ENCODE measurements at places on chromosomes 3 and 15.

DNA sequence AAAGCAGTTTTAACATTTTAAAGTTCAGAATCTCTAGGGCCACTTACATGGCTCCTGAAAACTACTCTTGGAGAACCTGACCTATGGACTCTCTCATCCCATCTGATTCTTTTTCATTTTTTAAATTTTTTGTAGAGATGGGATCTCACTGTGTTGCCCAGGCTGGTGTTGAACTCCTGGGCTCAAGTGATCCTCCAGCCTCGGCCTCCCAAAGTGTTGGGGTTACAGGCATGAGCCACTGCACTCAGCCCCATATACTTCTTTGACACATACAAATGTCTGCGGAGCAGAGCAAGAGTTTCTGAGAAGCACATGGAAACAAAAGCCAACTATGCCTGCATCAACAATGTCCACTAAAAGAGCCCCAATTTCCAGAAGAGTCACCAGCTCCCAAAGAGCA, 189.8 kb downstream of the FOXP1 start:
- DNase-seq = no peak

DNA sequence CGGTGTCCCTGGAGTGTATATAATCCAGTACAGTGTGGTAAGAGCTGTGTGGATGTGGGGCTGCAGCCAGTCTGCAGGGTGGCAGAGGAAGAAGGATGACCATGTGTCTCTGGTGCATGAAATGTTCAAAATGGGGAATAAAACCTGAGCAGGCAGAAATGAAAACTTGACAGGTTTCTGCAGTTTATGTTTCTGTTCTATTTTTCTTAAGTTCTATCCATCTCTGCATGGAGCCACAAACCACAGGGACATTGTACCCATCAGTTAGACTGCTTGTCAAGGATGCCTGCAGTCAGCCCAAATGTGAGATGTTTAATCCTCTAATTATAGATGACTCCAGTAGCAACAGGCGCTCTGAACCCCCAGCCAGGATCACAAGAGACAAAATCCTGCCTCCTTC, 216.7 kb downstream of the IL20RB start:
- no peak for DNase-seq

DNA sequence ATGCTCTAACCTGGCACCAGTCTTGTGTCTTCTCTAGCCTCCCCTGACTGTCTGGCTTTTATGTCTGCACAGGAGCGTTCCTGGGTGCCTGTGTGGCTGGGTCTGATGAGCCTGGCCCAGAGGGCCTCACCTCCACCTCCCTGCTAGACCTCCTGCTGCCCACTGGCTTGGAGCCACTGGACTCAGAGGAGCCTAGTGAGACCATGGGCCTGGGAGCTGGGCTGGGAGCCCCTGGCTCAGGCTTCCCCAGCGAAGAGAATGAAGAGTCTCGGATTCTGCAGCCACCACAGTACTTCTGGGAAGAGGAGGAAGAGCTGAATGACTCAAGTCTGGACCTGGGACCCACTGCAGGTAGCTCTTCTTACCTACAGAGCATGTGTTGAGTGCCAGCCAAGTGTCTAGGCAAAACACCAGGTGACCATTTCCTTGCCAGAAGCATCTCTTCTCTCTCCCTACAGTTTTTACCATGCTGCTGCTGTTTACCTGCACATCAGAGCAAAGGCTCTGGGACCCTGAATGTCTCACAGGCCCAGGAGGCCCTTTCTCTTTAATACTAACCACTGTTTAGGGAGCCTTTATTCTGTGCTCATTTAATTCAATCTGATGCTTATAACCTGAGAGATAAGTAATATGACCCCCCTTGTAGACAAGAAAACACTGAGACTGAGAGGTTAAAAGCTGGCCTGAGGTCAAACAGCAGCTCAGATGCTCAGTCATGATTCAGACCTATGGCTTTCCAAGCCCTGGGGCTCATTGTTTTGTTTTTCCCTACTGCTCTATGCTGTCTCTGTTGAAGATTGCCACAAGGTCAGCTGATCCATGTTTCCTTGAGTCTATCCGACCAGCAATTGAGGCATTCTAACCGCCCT, 10.4 kb downstream of the PODXL2 start:
- no peak for DNase-seq

- DNase-seq = no peak
Observed at GRCh38 chr15:92411256-92411655, 17.6 kb downstream of the ST8SIA2 start.

GRCh38 chr3:77372634-77373346, 332.9 kb downstream of the ROBO2 start:
- DNase-seq = no peak

DNA sequence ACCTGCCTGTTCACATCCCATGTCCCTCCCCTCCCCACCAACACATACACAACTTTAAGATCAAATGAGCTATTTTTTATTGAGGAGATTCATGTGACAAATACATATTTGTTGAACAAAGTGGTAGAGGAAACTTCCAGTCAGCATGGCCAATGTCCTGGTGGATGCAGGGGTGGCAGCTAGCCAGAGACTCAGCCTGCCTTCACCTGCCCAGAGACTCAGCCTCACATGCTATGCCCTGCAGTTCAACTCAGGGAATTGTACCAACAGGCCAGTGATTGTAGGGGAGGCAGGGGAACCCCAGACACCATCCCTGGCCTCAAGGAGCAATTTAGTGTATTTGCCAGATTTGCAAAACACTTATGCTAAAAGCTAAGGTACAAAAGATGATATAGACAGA, 136.6 kb downstream of the OPA1 start:
- DNase-seq = no peak

DNA sequence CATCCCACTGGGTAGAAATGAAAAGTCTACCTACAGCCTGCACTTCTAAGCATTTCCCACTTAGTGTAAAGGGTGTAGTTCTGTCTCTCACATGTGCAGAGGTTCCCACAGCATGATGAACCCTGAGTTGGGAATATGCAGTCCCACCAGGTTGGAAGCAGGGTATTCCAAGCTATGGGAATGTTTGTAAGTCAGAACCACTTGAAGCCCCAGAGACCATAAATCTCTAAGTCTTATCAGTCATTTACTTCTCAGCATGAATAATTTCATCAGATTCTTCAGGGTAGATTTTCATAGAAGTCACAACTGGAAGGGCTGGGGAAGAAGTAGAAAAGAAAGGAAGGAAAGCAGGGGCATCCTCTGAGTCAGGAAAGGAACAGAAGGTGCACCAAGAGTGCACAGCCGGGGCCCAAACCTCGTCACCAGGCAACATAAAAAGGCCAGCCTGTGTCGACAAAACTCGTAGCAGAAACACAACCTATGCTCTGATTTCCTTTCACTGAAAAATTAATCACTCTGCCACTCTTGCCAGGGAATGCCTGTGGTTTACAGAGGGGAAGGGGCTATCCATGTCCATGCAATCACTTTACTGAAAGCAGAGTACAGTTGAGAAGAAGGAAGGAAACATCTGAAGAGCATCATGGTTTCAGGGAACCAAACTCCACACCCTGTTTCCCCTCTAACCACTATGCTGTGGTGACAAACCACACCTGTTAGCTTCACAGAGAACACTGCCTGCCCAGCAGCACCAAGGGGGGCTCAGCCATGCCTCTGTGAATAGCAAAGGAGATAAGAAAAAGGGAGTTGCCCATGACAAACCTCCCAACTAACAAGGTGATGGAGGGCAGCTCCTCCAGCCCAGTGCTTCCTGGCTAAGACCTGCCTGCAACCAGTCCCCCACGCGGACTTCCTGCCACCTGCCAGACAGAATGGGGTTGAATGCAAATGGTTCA, 40.5 kb downstream of the SH3BP5 start:
- DNase-seq = no peak

GRCh38 chr3:124213641-124214040, 221.7 kb upstream of the ROPN1 start:
- DNase-seq = no peak

DNA sequence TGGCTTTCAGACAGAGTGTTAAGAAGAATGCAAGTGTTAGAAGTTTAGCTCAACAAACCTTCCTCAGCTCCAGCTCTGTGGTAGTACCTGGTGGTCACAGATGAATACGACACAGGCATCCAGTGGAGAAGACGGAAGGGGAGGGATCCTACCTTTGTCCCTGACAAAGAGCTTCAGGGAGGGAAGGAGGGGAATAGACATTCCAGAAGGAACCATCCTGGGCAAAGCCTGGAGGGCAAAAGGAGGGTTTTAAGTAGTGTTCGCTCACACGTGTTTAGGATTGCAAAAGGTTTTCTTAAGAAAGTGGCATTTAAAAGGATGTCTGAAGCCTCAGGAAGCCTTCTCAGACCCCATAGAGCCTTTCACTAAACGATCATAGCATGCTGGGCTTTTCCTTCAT, 2.8 kb downstream of the CHCHD4 start:
- DNase-seq = peak; percentile 69

DNA sequence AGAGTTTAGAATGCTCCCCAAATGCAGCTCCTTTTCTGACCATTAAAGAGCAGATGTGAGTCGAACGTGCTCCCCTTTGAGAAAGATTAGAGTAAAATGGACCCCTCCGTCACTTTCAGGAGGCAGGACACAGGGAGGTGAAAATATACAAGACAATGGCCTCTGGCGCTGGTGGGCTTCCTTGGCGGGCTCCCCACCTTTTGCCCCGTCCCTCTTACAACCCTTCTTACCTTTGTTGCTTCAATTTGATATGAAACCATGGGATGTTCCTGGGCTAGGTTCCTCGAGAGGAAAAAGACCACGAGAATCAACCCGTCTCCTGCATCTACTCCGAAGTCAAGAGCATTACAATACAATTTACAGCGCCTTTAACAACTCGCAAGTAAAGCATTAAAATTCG, 214.2 kb downstream of the MEIS2 start:
- DNase-seq = no peak

GRCh38 chr15:63715818-63716217, 117.9 kb downstream of the HERC1 start:
- no peak for DNase-seq

DNA sequence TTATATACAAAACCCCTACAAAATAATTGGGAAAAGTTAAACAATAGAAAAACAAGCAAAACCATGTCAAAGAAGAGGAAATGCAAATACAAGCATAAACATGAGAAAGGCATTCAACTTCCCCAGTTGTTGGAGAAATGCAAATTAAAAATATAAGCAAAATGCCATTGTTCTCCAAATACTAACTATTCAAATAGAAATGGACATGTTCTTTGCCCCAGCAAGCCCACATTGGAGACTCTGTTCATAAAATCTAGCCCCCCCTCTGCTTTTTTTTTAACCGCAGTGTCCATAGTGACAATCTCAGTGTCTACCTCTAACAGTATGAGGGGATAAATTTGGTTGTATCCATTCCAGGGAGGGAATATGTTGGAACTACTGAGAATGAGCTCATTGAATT, 59.7 kb upstream of the LCTL start:
- DNase-seq = no peak

GRCh38 chr3:67325231-67325630, 327.1 kb downstream of the KBTBD8 start:
- DNase-seq = no peak

GRCh38 chr3:35241236-35241635, 398.1 kb upstream of the ARPP21 start:
- DNase-seq = no peak

GRCh38 chr3:195900436-195901355, 7.7 kb downstream of the TNK2 start:
- no peak for DNase-seq

DNA sequence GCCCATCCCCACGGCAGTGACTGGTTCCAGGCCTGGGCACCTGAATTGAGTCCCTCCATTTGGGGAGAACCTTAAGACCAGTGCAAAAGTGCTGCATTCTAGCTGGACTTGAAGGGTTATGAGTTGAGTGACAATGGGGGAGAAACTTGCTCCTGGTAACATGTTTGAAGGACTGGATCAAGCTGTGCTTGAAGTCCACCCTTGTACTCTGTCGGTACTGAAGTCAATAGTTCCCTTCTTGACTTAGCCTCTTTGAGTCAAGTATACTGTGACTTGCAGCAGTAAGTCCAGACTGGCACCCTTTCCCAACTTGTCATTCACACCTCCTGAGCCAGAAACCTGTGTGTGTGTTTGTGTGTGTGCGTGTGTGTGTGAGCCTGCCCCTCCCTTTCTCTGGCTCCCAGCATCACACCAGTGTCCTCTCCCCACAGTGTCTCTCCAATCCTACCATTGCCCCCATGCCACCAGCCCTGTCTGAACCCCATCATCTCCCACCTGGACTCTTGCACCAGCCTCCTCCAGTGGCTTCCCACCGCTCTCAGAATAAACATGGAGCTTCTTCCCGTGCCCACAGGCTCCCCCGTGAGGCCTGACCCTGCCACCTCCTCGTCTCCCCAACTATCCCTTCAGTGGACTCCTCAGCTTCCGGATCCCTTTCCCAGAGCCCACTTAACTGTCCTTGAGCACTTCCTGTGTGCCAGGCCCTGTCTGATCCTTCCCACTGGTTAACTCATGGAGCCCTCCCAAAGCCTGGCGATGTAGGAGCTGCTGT, 10.2 kb upstream of the FBLN2 start:
- DNase-seq = no peak

- no peak for DNase-seq
Observed at GRCh38 chr3:130787422-130788068, 40.9 kb upstream of the PIK3R4 start.

GRCh38 chr3:47825590-47825989, 22.7 kb downstream of the DHX30 start:
- no peak for DNase-seq

DNA sequence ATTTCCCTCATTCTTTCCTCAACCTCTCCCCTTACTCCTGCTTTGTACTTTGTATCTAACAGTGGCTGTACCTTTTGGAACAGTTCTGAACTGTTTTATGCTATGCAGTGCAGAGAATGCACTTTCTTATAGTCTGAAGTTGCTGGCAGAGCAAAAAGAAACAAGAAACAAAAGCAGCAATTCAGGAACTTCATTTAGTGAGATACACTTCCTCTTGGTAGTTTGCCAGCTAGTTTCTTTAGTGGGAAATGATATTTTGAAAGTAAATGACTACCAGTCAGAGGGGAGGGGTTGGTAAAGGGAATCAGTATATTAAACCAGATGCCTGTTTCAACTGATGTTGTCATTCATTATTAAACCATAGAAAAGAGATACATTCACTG, 55.0 kb upstream of the CHD2 start:
- no peak for DNase-seq

DNA sequence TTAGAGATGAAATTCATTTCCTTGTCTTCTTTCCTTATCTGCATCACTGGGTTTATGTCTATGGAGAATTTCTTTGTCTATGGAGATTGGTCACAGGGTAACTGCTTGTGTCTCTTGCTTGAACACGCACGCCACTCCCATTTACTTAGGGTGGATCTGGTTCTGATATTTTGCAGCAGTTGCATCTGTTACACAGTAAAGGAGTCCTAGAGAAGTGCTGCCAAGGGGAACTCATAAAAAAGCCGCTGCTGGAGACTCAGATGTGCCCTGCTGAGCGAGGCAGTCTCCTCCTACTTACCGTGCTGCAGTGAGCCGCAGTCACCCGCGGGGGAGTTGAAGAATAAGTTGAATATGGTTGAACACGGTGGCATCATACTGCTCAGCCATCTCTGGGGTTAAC, 105.2 kb upstream of the KLHL25 start:
- no peak for DNase-seq

Measured in vagina (tissue), 2 donors.